Upper lobe of right lung (tissue), 1 donor: ENCODE measurements at places on chromosomes 7 and 10. TPM values are rescaled to one million over a fixed set of nuclear protein-coding genes. Genes with fewer than 3 reads are reported as not detected.

DNA sequence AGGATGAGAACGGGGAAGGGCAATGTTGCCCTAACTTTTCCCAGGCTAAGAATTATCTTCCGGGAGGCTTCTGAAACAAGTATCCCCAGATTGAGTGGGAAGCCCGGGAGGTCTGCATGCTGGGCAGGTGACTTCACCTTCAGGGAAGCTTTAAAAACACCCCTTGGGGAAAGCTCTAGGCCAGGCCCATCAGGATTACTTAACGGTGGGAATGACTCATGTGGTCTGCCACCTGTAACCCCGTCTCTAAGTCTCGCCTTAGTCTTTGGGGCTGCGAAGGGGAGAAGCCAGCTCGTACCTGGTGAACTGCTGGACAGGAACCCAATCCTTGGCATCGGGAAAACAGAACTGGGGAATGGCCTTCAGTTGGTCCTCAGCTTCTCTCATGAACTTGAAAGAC lies 80.1 kb upstream of the MKRN1 start:
- no peak overlapping the region for H3K4me3 ChIP-seq
- H3K27me3 ChIP-seq = no peaks in the 10 kb centered on the region
- no peak overlapping the region for H3K27ac ChIP-seq
- H3K36me3 ChIP-seq = peaks cover 6% of the 10 kb centered on the region
- no peak for DNase-seq

DNA sequence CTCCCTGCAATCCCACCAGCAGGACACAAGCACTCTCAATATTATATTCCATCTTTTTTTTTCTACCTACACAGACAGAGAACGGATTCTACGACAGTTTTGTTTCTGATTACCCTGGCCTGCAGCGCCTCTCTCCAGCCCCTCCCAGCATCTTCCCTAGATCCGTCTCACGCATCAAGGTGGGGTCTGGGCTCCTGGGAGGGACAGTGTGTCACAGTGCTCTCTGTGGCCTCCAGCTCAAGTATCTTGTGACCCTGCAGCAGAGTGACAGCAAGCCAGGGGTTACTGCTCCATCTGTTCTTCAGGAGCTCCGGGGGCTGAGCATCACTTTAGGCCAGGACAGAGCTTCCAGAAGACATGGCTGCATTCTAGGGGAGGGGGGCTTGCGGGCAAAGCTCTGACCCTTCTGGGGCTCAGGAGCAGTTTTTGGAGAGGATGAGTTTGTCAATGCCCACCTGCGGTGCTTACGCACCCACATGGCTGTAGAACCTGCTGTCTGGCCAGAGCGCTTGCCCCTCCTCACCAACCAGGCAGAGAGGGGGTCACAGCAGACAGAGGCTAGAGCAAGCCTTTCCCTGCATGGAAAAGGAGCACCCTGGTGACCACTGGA lies 22.6 kb downstream of the MYO1G start:
- H3K36me3 ChIP-seq = no peaks in the 10 kb centered on the region
- H3K4me1 ChIP-seq = no peaks in the 10 kb centered on the region
- no peak overlapping the region for H3K27ac ChIP-seq
- no peaks in the 10 kb centered on the region for H3K27me3 ChIP-seq
- no peak overlapping the region for H3K4me3 ChIP-seq

DNA sequence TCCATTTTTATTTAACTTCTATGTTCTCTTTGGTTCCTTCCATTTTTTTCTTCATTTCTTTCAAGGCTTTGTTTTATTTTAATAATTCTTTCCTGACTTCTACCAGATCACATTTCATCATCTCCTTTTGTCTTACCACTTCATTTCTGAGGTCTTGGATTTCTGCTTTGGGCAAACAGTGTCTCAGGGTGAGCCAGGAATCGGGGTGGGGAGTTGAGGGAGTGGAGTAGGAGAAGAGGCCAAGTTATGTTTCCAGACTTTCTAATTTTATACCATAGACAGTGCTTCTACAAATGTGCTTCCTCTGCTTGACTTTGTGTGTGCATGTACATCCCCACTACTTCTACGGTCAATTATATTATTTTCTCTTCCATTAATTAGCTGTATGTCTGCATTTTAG lies 112.1 kb downstream of the PRKG1 start:
- no peak overlapping the region for H3K4me3 ChIP-seq
- DNase-seq = no peak
- no peaks in the 10 kb centered on the region for H3K4me1 ChIP-seq

The RAPGEF5 gene
- 139 TPM for total RNA-seq

The SPAM1 gene
- total RNA-seq = not detected

The SPDYE9 gene
- not detected for total RNA-seq

The ANKRD30A gene
- total RNA-seq = 0.12 TPM

GRCh38 chr7:4527988-4528636 lies 154.0 kb upstream of the FOXK1 start:
- no peak for DNase-seq
- H3K27me3 ChIP-seq = no peaks in the 10 kb centered on the region
- no peak overlapping the region for H3K4me3 ChIP-seq
- H3K27ac ChIP-seq = no peak overlapping the region

- DNase-seq = no peak
- H3K27me3 ChIP-seq = no peaks in the 10 kb centered on the region
- peak overlapping the region; percentile 47 for H3K27ac ChIP-seq
- no peak overlapping the region for H3K4me3 ChIP-seq
These were observed 233.2 kb downstream of the RPS24 start for GRCh38 chr10:78266741-78267469.

DNA sequence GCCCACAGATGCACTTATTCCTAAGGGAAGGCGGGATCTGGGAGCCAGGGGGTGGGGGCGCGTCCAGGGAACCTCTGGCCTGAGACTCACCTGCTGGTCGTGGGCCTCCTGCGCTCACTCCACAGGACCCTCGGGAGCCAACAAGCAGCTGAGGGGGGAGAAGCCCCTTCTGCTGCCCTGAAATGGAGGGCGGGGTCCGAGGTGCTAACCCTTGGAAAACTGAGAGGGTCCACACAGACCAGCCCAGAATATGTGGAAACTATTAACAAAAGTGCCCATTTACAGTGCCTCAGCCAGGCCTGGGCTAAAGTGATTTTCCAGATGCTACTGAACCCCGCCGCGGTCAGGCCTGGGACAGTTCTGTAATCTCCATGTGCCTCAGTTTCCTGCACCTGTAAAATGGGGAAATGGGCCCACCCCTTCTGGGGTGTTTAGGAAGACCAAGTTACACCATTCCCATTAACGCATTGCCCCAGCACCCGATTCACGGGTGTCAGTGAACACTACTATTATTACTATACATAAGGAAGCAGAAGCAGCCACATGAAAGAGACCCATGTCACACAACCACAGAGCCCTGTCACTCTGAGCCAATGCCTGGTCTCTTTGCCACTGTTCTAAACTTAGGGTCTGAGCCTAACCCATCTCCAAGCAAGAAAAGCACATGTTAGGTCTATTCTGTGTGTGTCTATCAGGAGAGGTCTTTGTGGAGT lies 630 bp upstream of the VSTM4 start:
- no peaks in the 10 kb centered on the region for H3K27me3 ChIP-seq
- H3K27ac ChIP-seq = peak overlapping the region; percentile 24
- H3K4me3 ChIP-seq = peak overlapping the region; percentile 36
- no peaks in the 10 kb centered on the region for H3K36me3 ChIP-seq
- H3K4me1 ChIP-seq = peaks cover 5% of the 10 kb centered on the region
- no peak for DNase-seq

GRCh38 chr7:4245866-4246470 lies 436.1 kb upstream of the FOXK1 start:
- no peaks in the 10 kb centered on the region for H3K36me3 ChIP-seq
- no peak overlapping the region for H3K4me3 ChIP-seq
- no peaks in the 10 kb centered on the region for H3K27me3 ChIP-seq
- DNase-seq = peak; percentile 32
- H3K27ac ChIP-seq = no peak overlapping the region

- H3K4me1 ChIP-seq = no peaks in the 10 kb centered on the region
- H3K4me3 ChIP-seq = no peak overlapping the region
- no peaks in the 10 kb centered on the region for H3K36me3 ChIP-seq
- H3K27ac ChIP-seq = no peak overlapping the region
- DNase-seq = no peak
These were observed 997.2 kb upstream of the GHITM start for GRCh38 chr10:83142074-83142563.

- no peak overlapping the region for H3K4me3 ChIP-seq
- no peak for DNase-seq
- H3K27me3 ChIP-seq = no peaks in the 10 kb centered on the region
- no peaks in the 10 kb centered on the region for H3K4me1 ChIP-seq
- no peaks in the 10 kb centered on the region for H3K36me3 ChIP-seq
These were observed 76.6 kb downstream of the SLC16A9 start for GRCh38 chr10:59633063-59633462.

GRCh38 chr7:17506095-17506494 lies 207.6 kb downstream of the AHR start:
- H3K36me3 ChIP-seq = no peaks in the 10 kb centered on the region
- DNase-seq = no peak
- H3K4me1 ChIP-seq = peaks cover 3% of the 10 kb centered on the region
- no peak overlapping the region for H3K4me3 ChIP-seq
- peak overlapping the region; percentile 8 for H3K27ac ChIP-seq
- no peaks in the 10 kb centered on the region for H3K27me3 ChIP-seq

DNA sequence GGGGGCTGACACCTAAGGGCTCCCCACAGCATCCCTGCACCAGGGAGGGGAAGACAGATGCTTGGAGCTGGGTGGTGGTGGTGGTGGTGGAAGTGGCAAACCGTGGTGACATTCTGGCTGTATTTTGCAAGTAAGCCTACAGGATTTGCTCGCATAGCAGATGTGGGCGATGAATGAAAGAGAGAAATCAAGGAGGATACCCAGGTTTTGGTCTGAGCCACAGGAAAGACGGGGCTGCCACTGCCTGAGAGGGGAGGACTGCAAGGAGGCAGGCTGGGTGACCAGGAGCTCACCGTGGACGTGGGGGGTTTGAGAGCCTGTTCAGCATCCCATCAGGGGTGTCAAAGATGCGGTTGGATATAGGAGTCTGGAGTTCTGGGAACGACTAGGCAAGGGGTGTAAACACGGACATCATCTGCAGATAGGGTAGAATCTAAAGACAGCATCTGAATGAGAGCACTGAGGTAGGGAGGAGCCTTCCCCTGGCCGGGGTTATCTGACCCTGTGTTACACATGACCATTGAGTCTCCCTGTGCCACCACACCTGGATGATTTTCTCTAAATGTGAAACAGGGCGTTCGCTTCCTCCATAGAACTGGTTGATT lies 49.7 kb downstream of the TSPAN15 start:
- no peaks in the 10 kb centered on the region for H3K27me3 ChIP-seq
- H3K4me1 ChIP-seq = no peaks in the 10 kb centered on the region
- no peak overlapping the region for H3K27ac ChIP-seq
- H3K4me3 ChIP-seq = no peak overlapping the region
- DNase-seq = peak; percentile 26
- no peaks in the 10 kb centered on the region for H3K36me3 ChIP-seq
